ENCODE measurements at places on chromosomes 2 and 18. TPM values are rescaled to one million over a fixed set of nuclear protein-coding genes. Genes with fewer than 3 reads are reported as not detected.
A peak's percentile ranks its signal among the peaks of the same experiment; 100 is the strongest.

- DNase-seq, result no peak
Observed at GRCh38 chr18:34098109-34098508, 126.6 kb downstream of the NOL4 start.

- DNase-seq, result no peak
Observed at GRCh38 chr2:241014764-241015163, 16.3 kb downstream of the SNED1 start.

DNA sequence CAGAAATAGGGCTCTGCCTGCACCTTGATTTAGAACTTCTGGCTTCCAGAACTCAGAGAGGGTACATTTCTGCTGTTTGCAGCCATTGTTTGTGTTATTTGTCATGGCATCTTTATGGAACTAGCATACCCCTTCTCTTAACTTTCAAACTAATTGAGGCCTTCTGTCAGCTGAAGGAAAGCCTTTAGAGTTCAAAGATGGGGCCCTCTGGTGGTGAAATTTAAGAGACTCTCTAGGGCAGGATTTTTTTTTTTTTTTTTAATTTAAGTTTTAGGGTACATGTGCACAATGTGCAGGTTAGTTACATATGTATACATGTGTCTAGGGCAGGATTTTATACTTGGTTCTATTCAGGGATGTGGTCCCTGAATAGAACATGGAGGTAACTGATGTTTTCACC is 260.6 kb upstream of the LINC00305 start:
- no peak for DNase-seq

DNA sequence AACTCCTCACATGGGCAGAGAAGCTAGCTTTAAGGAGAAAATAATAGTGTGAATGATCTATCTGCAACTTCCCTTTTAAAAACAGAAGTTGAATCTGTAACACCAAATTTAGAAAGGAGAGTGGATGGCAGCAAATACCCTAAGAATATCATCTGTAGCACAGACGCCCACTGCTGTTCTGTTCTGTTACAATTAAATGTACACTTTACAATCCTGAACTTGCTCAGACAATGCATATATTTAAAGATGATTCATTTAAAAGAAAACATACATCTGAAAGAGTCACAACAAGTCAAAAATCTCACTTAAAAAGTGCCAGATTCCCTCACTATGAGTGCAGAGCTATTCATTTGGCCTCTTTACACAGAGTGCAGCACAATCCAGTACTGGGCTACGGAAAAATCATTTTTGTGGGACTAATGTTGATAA is 8.0 kb upstream of the SERTAD2 start:
- DNase-seq, result no peak

GRCh38 chr2:37645836-37646235 is 25.6 kb downstream of the CDC42EP3 start:
- no peak for DNase-seq

GRCh38 chr2:10124538-10125045 is 2.1 kb downstream of the RRM2 start:
- peak; percentile 57 for DNase-seq

- DNase-seq, result no peak
Observed at GRCh38 chr18:37864122-37864521, 298.5 kb upstream of the CELF4 start.

DNA sequence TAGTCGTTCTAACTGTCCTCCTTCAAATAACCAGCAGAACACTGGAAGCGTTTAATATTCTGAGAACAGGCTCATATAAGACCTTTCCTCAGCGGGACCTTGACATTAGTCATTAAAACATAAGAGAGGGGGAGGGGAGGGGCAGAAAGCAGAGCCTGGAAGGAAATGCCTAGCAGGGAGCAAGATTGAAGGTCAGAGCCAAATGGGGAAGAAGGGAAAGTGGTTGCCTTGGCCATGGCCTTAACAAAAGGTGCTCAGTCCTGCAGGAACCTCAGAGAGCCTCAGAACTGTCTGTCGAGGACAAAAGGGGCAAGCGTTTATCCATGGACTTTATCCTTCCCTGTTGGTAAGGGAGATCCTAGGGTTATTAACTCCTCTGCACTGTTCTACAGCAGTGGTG is 856 bp upstream of the PLA2R1 start:
- no peak for DNase-seq

- no peak for DNase-seq
Observed at GRCh38 chr2:11290211-11290610, 54.2 kb downstream of the ROCK2 start.

GRCh38 chr2:85999061-85999831 is 106.4 kb downstream of the POLR1A start:
- no peak for DNase-seq

- no peak for DNase-seq
Observed at GRCh38 chr2:12773586-12774394, 57.1 kb downstream of the TRIB2 start.

- no peak for DNase-seq
Observed at GRCh38 chr2:130872741-130873125, 36.0 kb downstream of the ARHGEF4 start.

DNA sequence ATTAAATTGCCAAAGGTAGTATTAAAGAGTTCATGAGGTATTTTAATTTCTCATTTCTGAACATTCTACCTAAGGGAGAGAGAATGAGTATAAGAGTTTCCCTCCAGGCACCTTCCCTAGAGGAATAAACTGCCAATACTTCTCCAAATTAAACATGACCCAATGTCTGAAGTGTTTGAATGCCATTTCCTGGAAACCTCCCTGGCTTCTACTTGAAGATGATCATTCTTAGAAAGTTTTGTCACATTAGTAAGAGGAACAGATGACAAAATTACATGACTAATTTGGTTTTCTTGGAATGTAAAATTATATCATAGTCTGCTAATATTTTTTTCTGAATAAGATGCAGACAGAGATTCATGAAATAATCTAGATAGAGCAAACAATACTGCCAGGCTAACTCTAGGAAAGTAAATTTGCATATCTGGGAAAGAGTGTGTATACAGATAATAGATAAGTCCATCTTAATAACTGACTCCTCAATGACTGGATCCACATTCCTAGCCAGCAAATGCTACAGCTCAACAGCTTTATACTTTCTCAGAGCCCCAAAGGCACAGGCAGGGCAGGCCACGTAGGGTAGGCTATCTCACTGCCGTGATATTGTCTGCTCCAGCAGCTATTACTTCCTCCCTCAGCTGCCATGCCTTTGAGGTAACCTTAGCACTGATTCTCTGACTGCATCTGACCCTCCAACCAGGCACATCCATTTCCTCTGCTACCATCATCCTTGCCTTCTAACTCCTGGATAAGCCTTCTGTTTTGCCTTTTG is 630.8 kb upstream of the PIK3C3 start:
- no peak for DNase-seq

- no peak for DNase-seq
Observed at GRCh38 chr2:170723446-170723958, 8.4 kb downstream of the SP5 start.

GRCh38 chr2:202361108-202361507 is 15.0 kb upstream of the BMPR2 start:
- no peak for DNase-seq

GRCh38 chr2:69902213-69902922 is 8.6 kb downstream of the SNRNP27 start:
- DNase-seq, result no peak

Gene CCDC195
- total RNA-seq, result not detected

Gene UCN
- total RNA-seq, result 2.0 TPM

Gene GAL3ST2
- not detected for total RNA-seq

Gene TRIM54
- total RNA-seq, result 303 TPM

Gene ZEB2
- total RNA-seq, result 98.4 TPM

Gene DLGAP1
- not detected for total RNA-seq

Gene DSG2
- 47.3 TPM for total RNA-seq
